Fibroblast of skin of scalp (primary cell): ENCODE measurements at places on chromosomes 2 and 18.

- DNase-seq, result no peak
Observed at GRCh38 chr2:104857262-104858005, 3.5 kb downstream of the POU3F3 start.

GRCh38 chr2:95382192-95382591 is 20.3 kb upstream of the FAHD2A start:
- no peak for DNase-seq

GRCh38 chr2:54052825-54053718 is 62.3 kb upstream of the ACYP2 start:
- DNase-seq, result peak; percentile 40

DNA sequence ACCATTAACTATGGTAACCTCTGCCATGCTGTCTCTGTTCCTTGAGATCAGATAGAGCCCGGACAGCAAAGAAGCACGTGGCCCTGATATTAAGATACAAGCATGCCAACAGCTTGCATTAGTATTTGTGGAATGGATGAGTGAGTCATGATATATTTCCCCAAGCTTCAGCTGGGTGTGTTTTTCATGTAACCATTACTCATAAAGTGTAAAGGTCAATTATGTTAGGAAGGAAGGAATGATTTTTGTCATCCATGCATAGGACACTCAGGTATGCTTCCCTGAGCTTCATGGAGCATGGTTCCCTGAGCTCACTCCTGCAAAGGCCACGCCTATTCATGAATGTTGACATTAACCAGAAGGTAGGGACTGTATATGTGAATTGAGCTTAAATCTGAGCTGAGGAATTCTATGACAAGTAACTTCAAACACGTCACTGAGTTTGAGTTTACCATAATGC is 74.6 kb downstream of the ARL4C start:
- peak; percentile 94 for DNase-seq

DNA sequence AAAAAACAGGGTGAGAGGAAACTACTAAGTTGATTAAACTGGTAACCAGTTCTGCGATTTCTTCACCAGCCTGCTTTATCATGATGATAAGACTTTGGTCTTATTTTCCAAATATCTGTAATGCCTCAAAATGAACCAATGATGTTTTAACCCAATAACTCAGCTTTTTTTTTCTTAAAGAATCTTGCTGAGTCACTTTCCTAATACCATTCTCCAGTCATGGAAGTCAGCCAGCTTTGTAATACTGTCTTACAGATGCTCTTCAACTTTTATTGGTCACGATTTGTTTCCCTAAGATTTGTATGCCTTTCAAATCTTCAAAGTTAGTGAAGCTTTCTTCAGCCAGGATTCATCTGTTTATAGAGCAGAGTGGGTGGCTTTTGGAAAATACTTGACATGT is 47.7 kb upstream of the SMIM21 start:
- DNase-seq, result peak; percentile 95
